Right atrium auricular region (tissue), 2 donors: ENCODE measurements at places on chromosomes 2 and 18.

DNA sequence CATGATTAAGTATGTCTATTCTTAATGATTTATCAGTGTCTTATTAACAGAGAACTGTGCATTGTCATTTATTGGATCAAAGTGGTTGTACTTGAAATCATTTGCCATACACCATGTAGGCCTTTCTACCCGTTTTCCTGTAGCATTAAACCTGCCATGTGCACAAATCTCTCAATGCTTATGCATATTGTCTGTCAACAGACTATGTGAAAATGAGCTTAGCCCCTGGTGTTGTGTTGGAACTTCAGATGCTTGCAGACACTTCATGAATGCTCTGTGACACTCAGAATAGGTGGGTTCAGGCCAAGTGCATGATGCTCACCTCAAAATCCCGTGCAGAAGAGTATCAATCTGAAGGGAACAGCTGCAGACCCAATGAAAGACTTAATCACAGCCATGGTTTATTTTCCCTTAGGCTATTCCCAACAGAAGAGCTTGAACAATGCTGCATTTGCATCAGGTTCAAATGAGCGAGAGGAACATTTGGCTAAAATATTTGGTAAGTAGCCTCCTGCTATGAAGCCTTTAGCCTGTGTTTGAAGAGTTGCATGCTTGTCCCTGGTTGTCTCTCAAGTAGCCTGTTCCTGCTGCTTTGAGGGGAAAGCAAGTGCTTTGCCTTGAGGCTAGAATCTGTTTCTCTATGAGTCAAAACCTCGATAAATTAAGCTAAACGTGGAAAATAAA lies 6.1 kb downstream of the C2orf92 start:
- no peaks in the 10 kb centered on the region for H3K36me3 ChIP-seq
- no peaks in the 10 kb centered on the region for H3K27me3 ChIP-seq
- H3K27ac ChIP-seq: no peak overlapping the region
- H3K4me3 ChIP-seq: no peak overlapping the region
- no peaks in the 10 kb centered on the region for H3K4me1 ChIP-seq

- H3K27me3 ChIP-seq: no peaks in the 10 kb centered on the region
- H3K36me3 ChIP-seq: no peaks in the 10 kb centered on the region
- peaks cover under 1% of the 10 kb centered on the region for H3K4me1 ChIP-seq
- no peak for DNase-seq
- H3K4me3 ChIP-seq: no peak overlapping the region
- no peak overlapping the region for H3K27ac ChIP-seq
These were observed 246.5 kb downstream of the HAUS1 start for GRCh38 chr18:46350598-46351159.

DNA sequence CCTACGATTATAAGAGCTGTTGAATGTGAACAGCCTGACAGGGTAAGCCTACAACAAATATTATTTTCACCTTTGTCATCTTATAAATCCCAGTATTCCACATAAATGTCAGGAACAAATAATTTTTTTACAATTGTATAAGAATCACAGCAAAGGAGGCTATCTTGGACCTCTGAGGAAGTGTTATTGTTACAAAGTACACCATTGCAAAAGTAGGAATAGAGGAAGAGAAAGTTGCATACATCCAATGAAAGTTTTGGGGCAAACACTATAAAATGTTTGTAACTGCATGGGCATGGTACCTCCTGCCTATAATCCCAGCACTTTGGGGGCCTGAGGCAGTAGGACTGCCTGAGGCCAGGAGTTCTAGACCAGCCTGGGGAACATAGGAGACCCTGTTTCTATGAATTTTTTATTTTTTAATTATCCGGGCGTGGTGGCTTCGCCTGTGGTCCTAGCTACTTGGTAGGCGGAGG lies 715 bp upstream of the MEMO1 start:
- H3K27ac ChIP-seq: peak overlapping the region; percentile 89
- peaks cover 22% of the 10 kb centered on the region for H3K4me1 ChIP-seq
- H3K4me3 ChIP-seq: peak overlapping the region; percentile 73
- no peaks in the 10 kb centered on the region for H3K27me3 ChIP-seq
- H3K36me3 ChIP-seq: no peaks in the 10 kb centered on the region

DNA sequence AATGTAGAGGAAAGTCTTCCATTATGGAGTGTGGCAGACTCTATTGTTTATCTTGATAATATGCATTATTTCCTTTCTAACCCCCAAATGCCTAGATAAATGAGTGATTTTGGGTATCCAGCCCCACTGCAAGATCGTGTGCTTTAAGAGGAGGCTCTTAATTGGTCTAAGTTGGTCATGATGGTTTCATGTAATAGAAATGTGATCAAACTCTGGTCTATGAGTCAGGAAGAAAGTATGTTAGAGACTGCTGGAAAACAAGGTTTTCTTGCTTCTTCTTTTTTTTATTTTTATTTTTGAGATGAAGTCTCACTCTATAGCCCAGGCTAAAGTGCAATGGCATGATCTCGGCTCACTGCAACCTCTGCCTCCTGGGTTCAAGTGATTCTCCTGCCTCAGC lies 344.5 kb upstream of the TNP1 start:
- H3K4me3 ChIP-seq: no peak overlapping the region
- H3K4me1 ChIP-seq: no peaks in the 10 kb centered on the region
- no peaks in the 10 kb centered on the region for H3K27me3 ChIP-seq
- no peak overlapping the region for H3K27ac ChIP-seq
- no peak for DNase-seq
